NCI-H1048 (cell line): ENCODE measurements at places on chromosomes 11 and 22.

- no peak for DNase-seq
These were observed 2.4 kb downstream of the SMARCB1 start for GRCh38 chr22:23789121-23789520.

DNA sequence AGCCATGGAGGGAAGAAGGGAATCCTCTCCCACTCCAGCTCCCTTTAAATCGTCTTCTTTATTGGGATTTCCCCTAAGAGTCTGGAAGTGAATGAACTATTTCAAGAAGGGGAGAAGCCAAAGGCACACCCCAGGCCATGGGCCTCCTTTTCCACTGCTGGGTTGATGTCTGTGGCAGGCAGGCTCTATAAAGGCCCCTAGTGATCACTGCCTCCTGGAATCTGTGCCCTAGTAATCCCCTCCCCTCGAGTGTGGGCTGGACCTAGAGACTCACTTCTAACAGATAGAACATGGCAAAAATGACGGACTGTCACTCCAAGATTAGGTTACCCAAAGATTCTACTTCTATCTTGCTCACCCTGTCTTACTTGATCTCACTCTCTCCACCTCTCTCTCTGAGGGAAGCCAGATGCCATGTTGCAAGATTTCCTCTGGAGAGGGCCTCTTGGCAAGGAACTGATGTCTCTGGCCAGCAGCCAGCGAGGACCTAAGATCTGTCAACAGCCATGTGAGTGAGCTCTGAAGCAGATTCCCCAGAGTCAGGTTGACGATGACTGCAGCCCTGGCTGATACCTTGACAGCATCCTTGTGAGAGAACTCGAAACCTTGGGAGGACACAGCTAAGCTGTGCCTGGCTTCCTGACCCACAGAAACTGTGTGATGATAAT lies 444.8 kb downstream of the SOX6 start:
- no peak for DNase-seq

DNA sequence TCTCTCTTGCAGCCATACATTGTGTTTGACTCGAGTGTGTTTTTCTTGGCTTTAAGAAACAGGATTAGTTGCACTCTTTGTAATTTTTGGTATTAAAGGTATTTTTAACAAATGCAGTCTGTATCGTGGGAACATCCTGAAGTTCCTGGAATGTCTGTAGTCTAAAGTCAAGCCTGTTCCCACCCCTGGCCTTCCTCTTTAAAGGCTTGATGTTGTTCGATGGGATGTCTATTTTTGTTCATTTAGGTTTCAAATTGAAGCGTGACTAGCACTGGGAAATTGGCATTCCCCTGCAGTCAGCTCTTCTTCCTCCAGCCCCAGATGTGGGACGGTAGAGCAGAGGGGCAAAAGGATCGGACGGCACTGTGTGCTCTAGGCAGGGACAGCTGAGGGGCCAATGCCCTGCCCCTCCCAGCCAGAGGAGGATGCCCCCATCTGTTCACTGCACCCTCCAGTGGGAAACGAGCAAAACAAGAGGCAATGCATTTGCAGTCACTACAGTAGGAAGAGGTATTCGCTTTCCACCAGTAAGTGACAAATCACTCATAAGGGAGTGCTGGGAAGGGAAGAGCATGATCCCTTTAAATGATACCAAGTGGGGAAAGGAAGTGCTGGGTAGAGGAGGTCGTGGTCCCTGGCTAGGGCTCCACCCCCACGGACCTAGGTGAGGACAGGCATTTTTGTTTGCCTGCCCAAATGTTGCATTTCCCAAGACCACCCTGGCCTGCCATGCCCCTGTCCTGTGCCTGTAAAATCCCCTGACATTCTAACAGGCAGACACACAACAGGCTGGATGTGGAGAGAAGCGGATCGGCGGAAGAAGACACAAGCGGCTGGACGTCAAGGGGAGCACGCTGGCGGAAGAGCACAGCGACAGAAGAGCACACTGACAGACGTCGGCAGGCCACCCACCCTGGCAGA lies 47.4 kb upstream of the SEPTIN5 start:
- no peak for DNase-seq

- no peak for DNase-seq
These were observed 306.8 kb downstream of the CNTN5 start for GRCh38 chr11:99327527-99327926.

DNA sequence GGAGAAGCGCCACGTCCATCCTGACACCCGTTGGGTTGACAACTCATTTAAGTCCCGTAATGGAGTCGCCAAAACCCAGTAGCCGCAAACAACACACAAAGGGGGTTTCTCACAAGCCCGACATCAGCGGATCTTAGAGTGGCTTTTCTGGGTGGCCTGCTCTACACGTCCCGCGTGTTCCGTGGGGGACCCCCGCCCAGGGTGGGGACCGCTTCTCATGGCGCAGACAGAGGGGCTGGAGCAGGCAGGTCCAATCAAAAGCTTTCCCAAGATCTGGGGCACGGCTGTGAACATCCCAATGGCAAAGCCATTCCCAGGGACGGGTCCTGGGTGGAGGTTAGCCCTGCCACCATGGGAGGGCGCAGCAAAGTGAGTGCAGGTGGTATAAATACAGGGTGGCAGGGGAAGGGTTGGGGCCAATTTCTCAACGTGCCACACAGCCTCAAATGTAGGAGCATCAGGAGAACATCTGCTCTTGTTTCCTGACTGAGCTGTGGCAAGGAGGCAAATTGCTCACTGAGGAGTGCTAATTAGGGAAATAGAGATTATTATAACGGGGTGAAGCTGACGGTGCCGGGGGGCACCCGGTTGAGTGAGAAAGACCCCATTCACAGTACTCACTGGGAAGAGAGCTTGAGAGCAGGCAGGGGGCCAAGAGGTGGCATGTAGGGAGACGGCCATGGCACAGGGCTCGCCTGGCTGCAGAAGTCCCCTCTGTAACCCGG lies 1447.2 kb downstream of the TBC1D22A start:
- DNase-seq, result no peak

GRCh38 chr22:39150848-39151215 lies 1.6 kb downstream of the CBX7 start:
- no peak for DNase-seq

DNA sequence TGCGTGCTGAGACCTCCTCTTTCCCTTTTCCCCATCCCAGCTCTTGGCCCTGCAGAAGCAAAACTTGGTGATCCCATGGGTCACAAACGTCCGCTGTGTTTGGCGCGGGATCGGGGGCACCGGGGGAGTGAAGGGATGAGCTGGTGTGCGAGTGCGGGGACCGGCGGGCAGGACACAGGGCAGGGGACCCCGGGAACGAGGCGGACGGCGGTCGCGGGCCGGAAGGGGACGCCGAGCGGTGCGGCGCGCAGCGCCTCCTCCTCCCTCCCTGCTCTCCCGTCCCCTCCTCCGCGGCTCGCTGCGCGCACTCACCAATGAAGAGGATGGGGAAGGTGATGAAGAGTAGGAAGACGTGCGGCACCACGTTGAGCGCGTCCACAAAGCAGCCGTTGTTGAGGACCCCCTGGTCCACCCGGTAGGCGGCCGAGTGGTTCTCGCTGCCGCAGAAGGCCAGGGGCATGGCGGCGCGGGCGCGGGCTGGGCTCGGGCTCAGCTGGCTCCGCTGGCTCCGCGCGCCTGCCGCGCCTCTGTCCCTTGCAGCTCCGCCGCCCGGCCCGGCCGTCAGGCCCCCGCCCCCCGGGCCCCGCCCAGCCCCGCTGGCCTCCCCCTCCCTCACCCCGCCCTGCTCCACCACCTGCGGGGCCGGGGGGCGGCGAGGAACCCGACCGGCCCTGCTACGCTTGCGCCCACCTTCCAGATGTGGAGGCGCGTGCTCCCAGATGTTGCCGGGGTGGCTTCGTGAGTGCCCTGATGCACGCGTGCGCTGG lies at the start of gene ABCC8:
ABCC8 (minus strand) TSS at position 529 of the 767 bp plus-strand sequence; CDS start at position 460, 69 bp downstream.
- no peak for DNase-seq

DNA sequence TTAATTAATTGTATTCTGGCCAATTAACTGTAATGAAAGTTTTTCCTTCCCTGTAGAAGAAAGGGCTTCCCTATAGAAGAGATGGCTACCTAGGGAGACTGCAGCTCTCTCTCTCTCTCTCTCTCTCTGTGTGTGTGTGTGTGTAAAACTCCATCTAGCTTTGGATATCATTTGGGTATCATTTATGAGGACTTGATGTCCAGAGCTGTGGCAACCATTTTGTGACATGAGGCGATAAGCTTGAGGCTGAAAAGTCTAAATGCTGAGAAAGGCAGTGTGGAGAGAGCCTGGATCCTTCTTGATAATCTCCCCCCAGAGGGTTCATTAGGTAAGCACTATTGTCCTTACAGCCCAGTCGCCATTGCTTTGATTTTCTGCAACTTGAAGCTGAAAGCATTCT lies 30.7 kb upstream of the RASD2 start:
- DNase-seq, result no peak

DNA sequence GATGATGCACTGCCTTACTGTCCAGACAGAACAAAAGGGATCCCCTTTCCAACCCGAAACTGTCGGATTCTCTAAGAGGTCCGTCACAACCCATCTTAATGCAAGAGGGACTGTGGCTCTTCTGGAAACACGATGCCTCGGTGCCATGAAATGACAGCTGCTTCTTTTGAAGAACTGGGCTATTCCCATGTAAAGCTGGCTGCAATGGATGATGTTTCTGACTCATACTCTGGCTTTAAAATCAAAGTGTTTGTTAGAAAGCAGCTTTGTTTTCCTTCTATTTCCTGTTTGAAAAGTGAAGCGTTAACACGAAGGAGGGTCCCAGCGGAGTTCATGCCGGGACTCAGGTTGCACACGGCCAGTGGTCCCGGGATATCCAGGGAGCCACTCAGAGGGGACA lies 3.1 kb downstream of the TP53AIP1 start:
- no peak for DNase-seq

GRCh38 chr11:96464700-96465307 lies 75.0 kb downstream of the JRKL start:
- DNase-seq, result peak; percentile 51

GRCh38 chr22:24450610-24451009 lies 23.2 kb downstream of the ADORA2A start:
- DNase-seq, result no peak

- DNase-seq, result no peak
These were observed 60.4 kb upstream of the THY1 start for GRCh38 chr11:119483341-119483880.
